ENCODE measurements at places on chromosomes 7 and 10.
A peak's percentile ranks its signal among the peaks of the same experiment; 100 is the strongest.

GRCh38 chr7:33107136-33108066 lies 1.8 kb downstream of the RP9 start:
- peak; percentile 46 for DNase-seq

DNA sequence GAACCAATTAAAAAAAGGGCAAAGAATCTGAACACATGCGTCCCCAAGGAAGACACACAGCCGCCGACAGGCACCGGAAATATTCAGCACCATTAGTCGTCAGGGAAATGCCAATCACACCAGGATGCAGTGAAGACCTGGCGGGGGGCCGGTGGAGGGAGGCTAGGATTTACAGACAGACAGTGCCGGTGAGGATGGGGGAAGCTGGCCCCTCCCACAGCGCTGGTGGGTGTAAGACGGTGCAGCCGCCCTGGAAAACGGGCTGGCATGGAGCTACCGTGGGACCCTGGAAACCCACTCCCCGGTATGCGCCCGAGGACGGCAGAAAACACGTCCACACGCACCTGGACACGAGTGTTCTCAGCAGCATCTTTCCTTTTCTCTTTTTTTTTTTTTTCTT lies 4.8 kb upstream of the ADAP1 start:
- DNase-seq, result no peak

DNA sequence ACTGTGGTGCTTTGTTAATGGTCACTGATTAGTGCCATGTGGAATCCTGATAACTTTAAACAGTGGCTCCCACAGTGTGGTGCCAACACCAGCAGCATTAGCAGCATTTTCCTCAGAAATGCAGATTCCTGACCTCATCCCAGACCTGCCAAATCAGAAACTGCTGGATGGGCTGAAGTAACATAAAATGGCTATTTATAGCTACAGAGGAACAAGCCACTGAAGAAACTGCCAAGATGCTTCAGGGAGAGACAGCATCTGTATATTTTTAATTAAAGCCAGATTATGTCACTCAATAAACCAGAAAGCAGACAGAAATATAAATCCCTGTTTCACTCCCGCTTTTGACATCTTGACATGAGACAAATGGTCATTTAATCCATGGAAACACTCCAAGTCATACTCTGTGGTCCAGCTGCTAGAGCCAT lies 178.5 kb downstream of the AMPH start:
- DNase-seq, result no peak

GRCh38 chr10:84844461-84844860 lies 516.1 kb downstream of the CCSER2 start:
- no peak for DNase-seq

DNA sequence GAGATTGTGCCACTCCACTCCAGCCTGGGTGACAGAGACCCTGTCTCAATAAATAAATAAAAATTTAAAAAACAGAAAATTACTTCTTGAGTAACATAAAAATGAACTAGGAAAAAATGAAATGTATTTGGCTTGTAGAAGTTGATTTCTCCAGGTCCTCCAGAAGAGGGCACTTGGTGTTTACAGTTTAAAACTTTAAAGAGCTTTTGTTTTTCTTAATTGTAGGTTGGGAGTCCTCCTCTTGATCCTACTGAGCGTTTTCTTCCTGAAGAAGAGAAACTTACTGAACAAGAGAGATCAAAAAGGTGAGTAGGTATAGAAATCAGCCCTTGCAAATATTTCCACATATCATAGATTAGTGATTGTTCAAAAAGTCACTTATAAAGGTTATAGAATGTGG lies 16.2 kb downstream of the KIFBP start:
- peak; percentile 41 for DNase-seq

DNA sequence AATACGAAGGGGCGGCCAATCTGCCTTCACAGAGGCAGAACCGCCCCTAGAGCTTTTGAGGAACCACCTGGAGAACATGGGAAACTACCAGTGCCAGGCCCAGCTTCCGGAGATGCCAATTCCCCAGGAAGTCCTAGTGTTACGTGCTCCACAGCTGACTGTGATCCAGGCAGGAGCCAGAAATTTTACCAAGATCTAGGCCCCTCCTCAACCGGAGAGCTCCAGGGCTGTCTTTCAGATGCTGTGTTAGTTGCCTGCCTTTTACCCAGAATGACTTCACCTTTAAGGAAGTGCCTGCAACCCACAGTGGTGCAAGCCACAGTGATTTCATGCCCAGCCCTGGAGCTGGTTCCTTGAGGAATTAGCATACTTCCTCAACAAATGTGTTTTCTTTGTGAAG lies 62.9 kb downstream of the ELMO1 start:
- DNase-seq, result no peak

Data from kidney glomerular epithelial cell (primary cell).